ENCODE measurements at places on chromosomes 5 and 9.

DNA sequence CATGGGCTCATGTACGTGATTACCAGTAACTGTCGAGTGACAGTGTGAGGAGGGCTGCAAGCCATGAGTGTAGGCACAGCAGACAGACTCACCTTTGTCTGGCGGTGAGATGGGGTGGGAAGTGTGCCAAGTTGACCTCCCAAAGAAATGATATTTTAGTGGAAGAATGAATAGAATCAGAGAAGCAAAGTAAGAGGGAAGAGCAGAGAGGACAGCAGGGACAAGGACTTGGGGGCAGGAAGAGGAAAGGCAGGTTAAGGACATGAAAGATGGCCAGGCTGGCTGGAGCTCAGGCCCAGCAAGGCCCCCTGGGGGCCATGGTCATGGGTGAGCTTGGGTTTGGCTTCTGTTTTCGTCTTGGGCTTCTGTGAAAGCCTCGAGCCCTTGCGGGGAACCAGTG is 20.2 kb downstream of the TGFBI start:
- no peaks in the 10 kb centered on the region for H3K36me3 ChIP-seq
- no peak for DNase-seq
- no peak overlapping the region for H3K4me3 ChIP-seq
- H3K27me3 ChIP-seq, result peaks cover 12% of the 10 kb centered on the region

DNA sequence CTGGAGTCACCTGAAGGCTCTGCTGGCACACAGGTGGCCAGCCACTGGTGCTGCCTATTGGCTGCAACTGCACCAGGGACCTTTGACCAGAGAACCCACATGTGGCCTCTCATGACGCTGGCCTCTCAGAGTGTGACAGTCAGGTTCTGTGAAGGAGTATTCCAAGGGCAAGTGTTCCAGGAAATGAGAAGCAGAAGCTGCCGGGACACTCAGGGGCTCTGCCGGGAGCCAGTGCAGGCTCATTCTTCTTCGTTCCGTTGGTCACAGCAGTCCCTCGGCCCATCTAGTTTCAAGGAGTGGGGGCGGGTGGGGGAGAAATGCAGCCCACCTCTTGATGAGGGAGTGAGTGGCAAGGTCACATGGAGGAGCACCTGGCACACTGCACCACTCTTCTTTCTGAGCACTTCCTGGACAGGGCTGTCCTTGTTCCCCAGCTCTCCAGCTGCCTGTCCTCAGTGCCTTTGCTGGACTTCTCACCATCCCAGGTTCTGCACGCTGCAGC is 237.5 kb downstream of the GADD45G start:
- H3K27ac ChIP-seq, result no peak overlapping the region
- DNase-seq, result no peak
- H3K4me3 ChIP-seq, result no peak overlapping the region
- no peaks in the 10 kb centered on the region for H3K36me3 ChIP-seq
- H3K27me3 ChIP-seq, result no peaks in the 10 kb centered on the region

DNA sequence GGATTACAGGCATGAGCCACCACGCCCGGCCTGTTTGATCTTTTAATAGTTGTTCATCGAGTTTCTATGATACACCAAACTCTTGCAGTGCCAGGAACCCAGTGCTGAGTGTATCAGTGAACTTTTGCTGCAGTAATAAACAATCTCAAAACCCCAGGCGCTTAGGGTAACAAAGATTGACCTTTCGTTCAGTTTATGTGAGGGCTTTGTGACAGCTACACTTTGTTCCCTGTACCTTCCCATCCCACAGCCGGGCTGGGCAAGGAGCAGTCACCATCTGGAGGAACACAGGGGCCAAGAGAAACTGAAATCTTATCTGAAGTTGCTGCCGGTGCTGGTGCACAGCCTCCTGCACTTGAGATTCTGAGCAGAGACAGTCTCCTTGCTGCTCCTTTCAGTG is 17.2 kb upstream of the WNK2 start:
- H3K27ac ChIP-seq, result no peak overlapping the region
- H3K27me3 ChIP-seq, result no peaks in the 10 kb centered on the region
- no peaks in the 10 kb centered on the region for H3K36me3 ChIP-seq
- no peak overlapping the region for H3K4me3 ChIP-seq
- H3K4me1 ChIP-seq, result no peaks in the 10 kb centered on the region

DNA sequence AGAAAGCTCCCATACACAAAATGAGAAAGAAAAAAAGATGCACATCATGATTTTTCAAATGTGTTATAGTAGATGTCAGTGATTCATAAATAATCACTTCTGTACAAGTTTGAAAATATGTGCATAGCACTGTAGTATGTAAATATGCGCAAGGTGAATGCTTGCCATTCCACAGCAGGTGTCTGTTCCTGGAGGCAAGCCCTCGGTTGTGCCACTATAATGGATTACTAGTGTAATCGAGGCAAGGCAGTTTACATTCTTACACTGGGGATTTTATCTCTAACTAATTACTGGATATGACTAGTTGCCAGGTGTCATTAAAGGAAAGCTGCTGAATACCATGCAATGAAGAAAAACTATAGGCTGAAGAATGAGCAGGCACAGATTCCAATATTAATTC is 93.6 kb downstream of the ARHGEF28 start:
- no peak overlapping the region for H3K27ac ChIP-seq
- no peak for DNase-seq
- no peaks in the 10 kb centered on the region for H3K4me1 ChIP-seq
- no peak overlapping the region for H3K4me3 ChIP-seq
- peaks cover 7% of the 10 kb centered on the region for H3K27me3 ChIP-seq

DNA sequence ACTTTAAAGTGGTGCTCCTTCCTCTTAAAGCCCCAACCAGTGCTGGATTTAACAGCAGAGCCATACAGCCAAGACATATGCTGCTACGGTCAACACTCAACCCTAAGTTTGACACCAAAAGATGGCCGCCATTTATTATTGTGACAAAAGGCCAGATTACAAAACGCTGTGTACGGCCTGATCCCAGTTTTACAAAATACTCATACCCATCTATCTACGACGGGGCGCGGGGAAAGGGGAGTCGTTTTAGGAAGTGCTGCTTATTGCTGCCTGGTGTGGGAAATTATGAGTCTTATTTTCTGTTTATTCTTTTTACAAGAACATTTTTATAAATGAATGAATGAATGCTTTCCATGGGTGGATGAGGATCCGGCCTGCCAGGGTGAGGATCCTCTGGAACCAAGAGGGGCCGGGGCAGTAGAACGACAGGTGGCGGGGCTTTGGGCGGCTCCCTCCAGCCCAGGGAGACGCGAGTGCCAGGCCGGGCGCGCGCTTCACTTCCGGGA is 457 bp upstream of the IDNK start:
- peak overlapping the region; percentile 95 for H3K27ac ChIP-seq
- H3K4me1 ChIP-seq, result peaks cover 33% of the 10 kb centered on the region
- no peak for DNase-seq
- H3K4me3 ChIP-seq, result peak overlapping the region; percentile 93
- H3K27me3 ChIP-seq, result no peaks in the 10 kb centered on the region
- H3K36me3 ChIP-seq, result peaks cover 12% of the 10 kb centered on the region

DNA sequence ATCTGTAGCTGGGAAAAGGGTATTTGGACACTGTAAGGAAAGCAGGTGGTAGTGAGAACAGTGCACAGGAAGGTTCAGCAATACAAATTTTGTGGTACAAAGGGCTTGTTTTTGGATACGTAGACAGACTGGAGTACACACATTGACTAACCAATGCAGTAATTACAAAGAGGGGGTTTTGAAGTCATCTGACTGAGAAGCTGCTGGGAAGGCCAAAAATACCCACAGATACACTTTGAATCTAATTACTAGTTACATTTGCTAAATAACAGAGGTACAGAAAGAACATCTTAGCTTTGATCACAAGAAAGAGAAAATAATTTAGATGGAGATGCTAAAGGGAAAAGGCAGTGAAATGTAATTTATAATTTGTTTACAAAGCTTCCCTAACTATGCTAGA is 45.9 kb downstream of the PKD2L2 start:
- H3K4me3 ChIP-seq, result no peak overlapping the region
- peak overlapping the region; percentile 61 for H3K27ac ChIP-seq
- H3K27me3 ChIP-seq, result no peaks in the 10 kb centered on the region
- peaks cover 25% of the 10 kb centered on the region for H3K4me1 ChIP-seq
- no peak for DNase-seq
- H3K36me3 ChIP-seq, result peaks cover 35% of the 10 kb centered on the region

DNA sequence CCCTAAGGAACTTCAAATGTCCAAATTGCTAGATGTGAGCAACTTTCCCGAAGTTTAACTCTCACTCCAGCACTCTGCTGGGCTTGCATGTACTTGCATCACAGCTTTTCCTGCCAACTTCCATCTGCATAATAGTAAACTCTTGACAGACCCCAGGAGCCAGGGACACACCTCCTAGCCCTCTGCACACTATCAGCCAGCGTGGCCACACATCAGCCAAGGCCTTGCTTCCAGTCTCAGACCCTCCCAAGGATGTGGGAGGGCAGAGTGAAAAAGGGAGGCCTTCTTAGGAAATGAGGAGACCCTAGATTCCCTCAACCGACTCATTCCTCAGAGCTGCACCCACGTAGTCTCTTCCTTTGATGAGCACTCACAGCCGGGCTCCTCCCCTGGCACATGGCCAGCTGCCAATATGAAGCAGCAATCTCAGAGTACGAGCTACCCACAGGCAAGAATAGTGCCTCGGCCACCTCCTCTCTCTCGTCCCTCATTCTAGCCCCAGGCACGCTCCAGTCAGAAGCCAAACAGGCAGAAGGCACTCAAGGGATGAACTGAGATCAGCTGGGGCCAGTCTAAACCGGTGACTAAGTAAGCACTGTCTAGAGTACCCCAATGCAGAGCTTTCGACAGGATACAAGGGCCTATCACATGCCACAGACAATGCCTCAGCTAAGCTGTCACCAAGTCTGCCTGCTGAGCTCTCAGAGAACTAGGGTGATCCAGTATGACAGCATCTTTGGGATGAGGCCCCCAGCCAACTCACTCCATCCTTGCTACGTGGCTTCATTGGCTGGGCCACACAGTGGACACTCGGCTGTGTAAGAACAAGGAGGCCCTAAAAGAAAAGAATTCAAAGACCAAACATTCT is 2.3 kb downstream of the P4HA2 start:
- no peak overlapping the region for H3K27ac ChIP-seq
- peaks cover 31% of the 10 kb centered on the region for H3K4me1 ChIP-seq
- H3K36me3 ChIP-seq, result no peaks in the 10 kb centered on the region
- DNase-seq, result no peak
